NCI-H1436 treated with DMSO at 0.1 percent for 48 hours (cell line): ENCODE measurements at places on chromosomes 7 and 10.

- DNase-seq = no peak
Observed at GRCh38 chr7:132206594-132206993, 369.7 kb downstream of the PLXNA4 start.

- DNase-seq = no peak
Observed at GRCh38 chr7:78013386-78013785, 214.8 kb downstream of the PHTF2 start.

- DNase-seq = no peak
Observed at GRCh38 chr7:6360841-6361240, 86.9 kb downstream of the DAGLB start.

DNA sequence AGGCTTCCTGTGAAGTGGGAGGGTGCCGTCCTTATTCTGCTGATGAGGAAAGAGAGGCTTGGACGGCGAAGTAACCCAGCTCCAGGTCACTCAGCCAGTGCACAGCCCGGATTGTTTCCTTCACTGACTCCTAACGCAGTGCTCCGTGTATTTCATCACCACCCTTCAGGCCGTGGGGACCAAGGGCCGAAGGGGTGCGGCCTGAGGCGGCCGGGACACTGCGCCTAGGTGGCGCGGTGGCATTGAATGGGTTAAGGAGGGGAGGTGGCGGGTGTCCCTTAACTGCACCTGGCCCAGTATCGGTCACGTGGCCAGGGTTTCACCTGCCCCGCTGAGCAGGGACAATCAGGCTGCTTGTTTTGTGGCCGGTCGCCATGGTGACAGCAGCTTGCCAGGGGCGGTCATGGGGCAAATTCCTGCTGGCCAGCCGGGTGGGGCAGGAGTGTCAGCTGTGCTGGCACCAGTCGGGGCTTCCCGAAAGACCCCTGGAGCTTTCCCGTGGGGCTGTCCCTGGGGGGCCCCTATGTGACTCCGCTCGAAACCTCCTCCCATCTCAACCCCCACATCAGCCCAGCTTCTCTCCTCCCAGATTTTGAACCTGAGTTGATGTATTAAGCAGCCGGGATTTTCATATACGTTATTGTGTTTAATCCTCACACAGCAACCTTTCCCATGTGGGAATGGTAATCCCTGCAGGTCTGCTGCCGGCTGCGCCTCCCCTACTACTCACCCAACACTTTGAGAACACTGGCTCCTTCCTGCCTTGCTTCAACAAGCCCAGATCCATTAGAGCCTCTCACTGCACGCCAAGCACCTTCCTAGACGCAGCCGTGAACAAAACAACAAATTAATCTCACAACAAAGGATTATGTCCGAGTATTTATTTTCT, 4.4 kb upstream of the ABHD11 start:
- DNase-seq = peak; percentile 82

DNA sequence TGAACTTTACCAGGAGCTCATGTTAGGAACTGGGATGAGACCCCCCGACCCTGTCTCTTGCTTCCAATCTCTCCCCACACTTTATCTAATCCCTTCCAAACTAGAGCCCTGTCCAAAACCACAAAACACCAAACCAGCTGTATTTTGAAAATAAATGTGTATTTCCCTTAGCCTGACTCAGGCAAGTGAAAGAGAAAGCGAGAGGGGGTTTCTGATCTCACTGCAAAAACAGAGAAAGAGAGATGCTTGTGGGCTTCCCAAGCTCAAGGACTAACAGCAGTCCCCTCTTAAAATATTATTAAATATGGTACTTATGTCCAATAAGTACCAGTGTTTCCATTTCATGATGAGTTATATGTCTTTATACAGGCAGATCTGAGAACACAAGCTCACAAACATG, 122.0 kb downstream of the AGMO start:
- no peak for DNase-seq

DNA sequence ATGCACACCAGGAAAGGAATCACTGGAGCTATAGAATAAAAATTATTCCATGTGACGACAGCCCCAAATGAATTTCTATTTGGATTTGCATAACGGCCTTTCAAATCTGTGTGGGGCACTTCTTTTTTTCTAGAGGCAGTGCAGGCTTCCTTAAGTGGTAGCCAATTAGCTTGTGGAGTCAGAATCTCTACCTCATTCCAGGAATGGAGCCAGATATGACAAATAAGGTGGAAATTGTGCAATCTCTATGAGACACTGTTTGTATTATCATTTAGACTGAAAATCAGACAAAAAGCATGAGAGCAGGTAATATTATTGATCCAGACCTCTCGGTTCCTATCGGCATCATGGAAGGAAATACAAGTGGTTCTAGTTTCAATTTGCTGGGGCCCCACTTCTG, 78.7 kb downstream of the BEND7 start:
- DNase-seq = no peak

- DNase-seq = no peak
Observed at GRCh38 chr7:48933549-48934085, 9.3 kb downstream of the CDC14C start.

DNA sequence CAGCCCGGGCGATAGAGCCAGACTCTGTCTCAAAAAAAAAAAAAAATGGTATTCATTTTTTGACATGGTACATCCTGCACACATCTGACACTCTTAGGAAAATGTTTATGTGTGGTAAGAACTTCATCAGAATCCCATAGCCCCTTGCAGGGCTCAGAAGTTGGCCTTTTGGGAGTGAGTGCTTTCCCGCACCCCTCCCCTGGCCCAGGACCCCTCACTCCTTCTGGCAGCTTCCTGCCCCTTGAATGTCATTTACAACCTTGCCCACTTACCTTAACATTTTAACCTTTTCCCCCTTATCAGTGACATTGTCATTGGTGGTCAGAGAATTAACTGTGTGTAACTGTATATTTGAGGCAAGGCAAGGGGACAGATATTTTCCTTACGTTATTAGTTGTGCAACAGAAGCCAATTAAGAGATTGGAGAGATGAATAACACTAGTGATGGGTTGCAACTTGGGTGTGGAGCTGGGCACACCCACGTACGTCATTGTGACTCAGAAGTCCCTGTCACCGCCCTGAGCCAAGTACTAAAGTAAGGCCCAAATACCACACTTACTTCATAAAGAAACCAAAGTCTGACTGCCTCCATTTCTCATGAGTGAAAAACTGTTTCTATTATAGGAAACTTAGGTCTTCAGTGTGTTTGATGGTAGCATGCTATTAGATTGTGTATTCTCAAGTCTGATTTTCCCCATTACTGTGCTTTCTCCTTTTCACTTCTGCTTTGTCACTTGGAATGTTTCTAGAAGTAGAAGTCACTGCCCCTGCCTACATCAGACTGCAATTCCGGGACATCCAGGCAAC, 31.6 kb downstream of the OGDH start:
- DNase-seq = no peak

GRCh38 chr7:69892790-69893189, 294.5 kb downstream of the AUTS2 start:
- DNase-seq = no peak

DNA sequence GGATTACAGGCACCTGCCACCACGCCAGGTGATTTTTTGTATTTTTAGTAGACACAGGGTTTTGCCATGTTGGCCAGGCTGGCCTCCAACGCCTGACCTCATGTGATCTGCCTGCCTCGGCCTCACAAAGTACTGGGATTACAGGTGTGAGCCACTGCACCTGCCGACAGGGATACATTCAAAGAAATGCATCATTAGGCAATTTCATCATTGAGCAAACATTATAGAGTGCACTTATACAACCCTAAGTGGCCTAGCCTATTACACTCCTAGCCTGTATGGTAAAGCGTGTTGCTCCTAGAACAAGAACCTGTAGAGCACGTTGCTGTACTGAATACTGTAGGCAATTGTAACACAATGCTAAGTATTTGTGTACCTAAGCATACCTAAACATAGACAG, 350.3 kb downstream of the GALNT17 start:
- no peak for DNase-seq

DNA sequence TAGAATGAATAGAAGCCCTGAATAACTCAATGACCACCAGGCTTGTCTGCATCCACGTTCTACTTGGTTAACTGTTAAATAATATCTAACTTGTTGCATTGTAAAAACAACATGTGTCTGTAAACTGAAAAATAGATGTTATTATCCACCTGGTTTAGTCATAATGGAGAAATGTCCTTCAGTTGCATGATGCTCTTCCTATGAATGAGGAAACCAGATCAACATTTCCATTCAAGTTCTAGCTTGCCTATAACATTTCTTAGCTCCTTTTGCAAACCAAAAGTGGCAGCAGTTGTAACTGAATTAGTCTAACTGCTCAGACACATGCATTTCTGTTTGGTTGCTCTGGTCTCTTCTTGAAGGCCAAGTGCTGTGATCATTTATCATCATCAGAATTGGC, 62.9 kb upstream of the BET1 start:
- no peak for DNase-seq

DNA sequence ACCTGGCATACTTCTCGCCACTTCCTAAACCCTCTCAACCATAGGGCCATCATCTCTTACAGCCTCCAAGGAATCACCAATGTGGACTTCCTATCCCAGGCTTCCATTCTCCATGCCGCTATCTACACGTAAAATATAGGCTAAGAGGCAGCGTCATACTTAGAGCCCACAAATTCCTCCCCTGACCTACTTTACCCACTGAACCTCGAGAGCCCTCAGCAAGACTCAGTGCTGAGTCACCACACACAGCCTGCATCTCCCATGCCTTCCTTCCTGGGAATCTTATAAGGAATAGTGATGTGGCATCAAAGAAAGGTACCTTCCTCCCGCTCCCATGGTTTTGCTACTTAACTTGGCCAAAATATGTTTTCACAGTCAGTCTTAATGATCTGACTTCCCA, 435.6 kb upstream of the NFE2L3 start:
- no peak for DNase-seq

GRCh38 chr10:83943049-83943448, 196.3 kb upstream of the GHITM start:
- DNase-seq = no peak

DNA sequence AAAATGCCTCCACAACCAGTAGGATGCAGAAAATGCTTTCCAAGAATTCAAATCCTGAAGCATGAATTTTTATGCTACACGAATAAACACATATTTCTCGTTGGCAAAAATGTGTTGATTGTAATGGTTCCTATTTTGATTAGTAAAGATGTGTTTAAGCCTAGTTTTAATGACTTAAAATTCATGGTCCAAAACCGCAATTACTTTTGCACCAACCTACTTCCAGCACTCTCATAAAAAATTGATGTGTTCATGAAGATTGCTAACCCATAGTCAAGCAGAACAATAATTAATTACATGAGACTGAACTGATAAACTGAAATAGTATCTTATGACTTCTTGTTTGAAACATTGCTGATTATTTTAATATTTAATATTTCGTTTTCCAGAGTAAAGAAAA, 828.8 kb downstream of the CCSER2 start:
- no peak for DNase-seq

- DNase-seq = no peak
Observed at GRCh38 chr7:117800406-117800805, 72.8 kb downstream of the CTTNBP2 start.

DNA sequence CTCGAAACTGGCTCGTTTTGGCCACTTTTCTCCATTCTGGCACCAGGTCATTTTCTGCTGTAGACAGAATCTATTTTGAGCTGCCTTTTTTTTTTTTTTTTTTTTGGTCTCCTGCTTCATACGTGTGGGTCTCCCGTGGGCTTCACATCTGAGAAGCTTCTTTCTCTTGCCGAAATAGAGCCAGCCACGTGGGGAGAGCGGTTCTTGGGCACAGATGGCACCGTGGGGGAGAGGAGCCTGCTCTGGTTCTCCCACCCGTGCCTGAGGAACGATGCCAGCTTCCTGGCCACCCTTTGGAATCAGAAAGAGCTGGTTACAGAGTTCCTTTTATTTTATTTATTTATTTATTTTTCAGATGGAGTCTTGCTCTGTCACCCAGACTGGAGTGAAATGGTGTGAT, 48.7 kb upstream of the OCM2 start:
- DNase-seq = no peak

- DNase-seq = no peak
Observed at GRCh38 chr7:108997480-108997879, 427.8 kb downstream of the DNAJB9 start.

DNA sequence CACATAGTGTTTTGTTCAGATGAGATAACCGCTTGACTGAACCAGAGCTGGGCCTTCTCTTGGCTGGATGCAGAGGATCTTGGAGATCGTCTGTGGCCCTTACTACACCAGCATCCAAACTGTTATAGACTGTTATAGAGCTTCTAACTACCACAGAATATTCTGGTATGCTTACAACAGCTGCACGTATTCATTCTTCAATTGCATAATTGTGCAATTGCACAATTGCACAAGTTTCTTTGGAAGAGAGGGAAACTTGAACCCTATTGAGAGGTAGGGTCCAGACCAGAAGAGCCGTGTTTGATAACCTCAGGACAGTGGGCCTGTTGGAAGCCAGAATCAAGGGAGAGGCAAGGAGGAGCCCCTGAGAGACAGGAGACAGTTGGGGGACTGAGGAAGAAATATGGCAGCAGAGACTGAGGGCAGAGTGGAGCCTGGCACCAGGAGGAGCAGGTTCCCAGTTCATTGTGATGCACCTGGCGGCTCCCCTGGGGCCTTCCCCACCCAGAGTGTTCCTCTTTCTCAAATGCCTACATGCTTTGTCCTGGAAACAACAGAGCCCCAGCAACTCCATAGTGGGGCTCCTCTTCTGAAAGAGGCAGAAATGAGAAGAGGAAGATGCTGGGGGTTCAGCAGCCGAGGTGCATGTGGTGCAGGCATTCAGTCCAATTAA, 64.1 kb downstream of the PTPRZ1 start:
- DNase-seq = no peak

- DNase-seq = no peak
Observed at GRCh38 chr10:59672150-59672875, 37.3 kb downstream of the SLC16A9 start.

- DNase-seq = no peak
Observed at GRCh38 chr10:47260505-47261111, 39.4 kb upstream of the GDF10 start.

DNA sequence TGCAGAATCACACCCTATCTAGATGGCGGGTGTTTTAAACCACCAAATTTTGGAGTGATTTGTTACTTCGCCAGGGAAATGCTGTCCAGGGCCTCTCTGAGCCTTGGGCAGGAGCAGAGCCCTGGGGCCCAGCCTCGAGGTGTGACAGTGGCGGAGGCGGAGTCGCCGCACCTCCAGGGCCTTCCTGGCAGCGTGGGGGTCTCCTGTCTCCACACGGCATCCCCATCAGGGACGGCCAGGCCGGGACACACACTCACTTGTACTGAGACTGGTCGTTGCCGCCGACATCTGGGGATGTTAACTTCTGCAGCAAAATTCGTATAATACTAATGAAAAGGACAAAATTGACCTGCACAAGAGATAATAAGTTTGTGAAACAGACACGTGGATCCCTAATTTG, 110.7 kb downstream of the VIPR2 start:
- no peak for DNase-seq

DNA sequence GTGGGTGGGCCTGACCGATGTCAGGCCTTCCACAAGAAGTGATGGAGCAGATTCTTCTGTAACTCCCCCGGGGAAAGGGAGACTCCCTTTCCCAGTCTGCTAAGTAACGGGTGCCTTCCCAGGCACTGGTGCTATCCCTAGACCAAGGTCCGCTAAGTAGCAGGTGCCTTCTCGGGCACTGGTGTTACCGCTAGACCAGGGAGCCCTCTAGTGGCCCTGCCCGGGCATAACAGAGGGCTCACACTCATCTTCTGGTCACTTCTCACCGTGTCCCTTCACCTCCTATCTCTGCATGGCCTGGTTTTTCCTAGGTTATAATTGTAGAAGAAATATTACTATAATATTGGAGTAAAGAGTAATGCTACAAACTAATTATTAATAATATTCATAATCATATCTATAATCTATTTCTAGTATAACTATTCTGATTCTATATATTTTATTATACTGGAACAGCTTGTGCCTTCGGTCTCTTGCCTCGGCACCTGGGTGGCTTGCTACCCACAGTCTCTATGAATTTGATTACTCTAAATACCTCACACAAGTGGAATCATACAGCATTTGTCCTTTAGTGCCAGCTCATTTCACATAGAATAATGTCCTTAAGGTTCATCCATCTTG, 1378.7 kb downstream of the XPNPEP1 start:
- DNase-seq = no peak
